Activated T-cell treated with anti-CD3 and anti-CD28 coated beads, Interleukin-2, amount 50 U/mL, for 72 hours (primary cell): ENCODE measurements at places on chromosomes 3 and 15. TPM values are rescaled to one million over a fixed set of nuclear protein-coding genes. Genes with fewer than 3 reads are reported as not detected.
A peak's percentile ranks its signal among the peaks of the same experiment; 100 is the strongest.

GRCh38 chr15:91603384-91604080 is 250.0 kb upstream of the SLCO3A1 start:
- DNase-seq: no peak

- DNase-seq: no peak
Observed at GRCh38 chr3:27310688-27311087, 58.5 kb downstream of the NEK10 start.

DNA sequence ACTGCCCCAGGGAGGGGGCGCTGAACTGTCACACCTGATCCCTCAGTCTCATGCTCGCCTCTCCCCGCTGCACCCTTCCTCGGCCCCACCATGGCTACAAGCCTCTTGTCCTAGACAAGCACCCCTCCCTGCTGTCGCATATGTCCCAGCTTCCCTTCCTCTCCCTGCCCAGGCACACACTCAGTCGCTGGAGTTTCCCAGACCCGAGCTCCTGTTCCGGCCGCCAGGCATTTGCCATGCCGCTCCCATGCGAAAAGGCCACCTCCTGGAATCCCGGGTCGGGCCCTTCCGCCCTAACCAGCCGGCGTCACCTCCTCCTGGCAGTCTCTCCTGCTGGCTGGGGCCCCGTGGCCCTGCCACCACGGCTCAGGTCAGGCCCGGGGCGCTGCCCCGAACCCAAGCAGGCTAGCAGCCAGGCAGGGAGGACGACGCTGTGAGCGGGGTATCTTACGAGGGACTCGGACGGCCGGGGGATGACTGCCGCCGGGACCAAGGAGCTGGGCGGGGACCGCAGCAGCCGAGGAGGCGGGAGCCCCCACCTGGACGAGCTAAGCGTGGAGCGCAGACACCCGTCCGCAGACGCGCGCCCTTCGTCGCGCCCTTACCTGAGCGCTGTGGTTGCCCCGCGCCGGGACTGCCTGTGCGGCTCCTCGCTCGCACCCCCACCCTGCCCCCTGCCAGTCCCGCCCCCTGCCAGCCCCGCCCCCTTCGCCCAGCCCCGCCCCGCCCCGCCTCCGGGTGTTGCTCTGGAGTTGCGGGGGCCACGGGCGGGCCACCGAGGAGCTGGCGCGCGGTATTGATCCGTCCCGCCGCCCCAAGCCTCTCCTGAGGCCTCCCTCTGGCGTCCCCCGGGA is at the start of gene ALS2CL:
ALS2CL (minus strand) TSS at position 642 of the 854 bp plus-strand sequence. CDS start 4,239 bp downstream, outside the sequence.
- DNase-seq: peak; percentile 68

GRCh38 chr3:117054556-117054955 is 345.0 kb downstream of the TUSC7 start:
- no peak for DNase-seq

GRCh38 chr15:48992545-48992944 is 28.8 kb upstream of the SHC4 start:
- DNase-seq: no peak

DNA sequence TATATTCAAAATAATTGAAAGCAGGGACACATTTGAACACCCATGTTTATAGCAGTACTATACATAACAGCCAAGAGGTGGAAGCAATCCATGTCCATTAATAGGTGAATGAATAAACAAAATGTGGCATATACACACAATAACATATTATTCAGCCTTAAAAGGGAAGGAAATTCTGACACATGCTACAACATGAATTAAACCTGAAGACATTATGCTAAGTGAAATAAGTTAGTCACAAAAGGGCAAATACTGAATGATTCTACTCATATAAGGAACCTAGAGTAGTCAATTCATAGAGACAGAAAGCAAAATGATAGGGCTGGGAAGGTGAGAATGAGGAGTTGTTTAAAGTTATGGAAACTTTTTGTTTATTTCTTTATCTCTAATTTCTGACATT is 40.9 kb downstream of the SNTN start:
- no peak for DNase-seq

DNA sequence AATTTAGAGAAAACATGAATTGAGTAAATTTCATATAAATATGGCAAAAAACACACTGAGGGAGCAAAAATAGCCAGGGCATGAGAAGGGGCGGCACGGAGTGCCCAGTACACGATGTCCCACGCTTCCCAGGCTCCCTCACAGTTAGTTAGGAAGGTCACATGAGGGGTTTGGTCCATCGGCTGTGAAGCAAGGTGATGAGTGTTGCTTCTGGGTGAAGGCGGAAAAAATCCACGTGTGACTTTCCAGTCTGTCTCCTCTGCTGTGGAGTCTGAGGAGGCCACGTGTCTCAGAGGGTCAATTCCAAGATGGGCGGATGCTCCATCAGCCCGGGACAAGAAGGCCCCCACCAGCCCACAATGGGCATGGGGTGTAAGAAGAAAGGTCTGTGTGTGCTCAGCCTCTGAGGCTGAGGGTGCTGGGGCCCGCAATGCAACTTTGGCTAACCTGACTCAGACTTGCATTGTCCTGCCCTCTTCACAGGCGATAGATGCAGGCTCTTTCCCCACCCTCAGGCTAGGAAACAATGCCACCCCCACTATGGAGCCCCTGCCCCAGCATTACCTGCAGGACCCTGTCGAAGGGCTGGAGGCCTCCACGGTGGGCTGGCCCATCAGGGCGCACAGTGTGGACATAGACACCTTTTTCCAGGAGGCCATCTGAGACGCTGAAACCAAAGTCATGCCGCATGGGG is 45.7 kb downstream of the GRIP2 start:
- DNase-seq: no peak

DNA sequence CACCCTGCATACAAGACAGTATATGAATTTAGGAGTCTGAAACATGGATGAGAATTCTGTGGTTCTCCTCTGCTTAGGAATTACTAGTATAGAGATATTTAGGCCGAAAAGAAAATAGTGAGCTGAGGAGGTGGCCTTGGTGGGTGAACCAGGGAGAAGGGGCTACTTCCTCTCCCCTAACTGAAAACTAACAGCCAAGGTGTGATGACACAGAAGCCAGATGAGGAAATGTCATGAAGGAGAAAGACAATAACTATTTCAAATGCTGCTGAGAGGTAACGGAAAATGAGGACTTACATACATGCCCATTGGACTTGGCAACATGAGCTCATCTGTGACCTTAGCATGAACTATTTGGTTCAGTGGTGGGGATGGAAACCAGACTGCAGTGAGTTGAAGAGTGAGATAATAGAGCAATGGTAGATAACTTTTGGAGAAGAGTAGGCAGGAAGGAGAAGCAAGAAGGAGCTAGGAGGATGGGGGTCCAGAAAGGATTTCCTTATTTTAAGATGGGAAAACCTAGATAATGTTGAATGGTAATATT is 114.4 kb upstream of the TSPAN3 start:
- DNase-seq: no peak

DNA sequence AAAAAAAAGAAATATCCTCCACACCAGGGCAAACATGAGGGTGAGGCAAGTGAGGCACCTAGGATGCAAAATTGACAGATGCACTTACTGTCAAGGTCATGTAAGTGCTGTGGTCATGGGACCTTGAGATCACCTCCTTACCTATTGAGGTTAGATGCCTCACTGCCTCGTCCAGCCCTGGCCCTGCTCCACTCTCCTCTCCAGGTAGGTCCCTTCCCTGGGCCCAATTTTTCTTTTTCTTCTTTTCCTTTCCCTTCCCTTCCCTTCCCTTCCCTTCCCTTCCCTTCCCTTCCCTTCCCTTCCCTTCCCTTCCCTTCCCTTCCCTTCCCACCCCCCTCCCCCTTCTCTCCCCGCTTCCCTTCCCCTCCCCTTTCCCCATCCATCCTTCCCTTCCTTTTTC is 71.1 kb upstream of the DLG1 start:
- no peak for DNase-seq

- no peak for DNase-seq
Observed at GRCh38 chr3:46867550-46867898, 4.3 kb upstream of the MYL3 start.

DNA sequence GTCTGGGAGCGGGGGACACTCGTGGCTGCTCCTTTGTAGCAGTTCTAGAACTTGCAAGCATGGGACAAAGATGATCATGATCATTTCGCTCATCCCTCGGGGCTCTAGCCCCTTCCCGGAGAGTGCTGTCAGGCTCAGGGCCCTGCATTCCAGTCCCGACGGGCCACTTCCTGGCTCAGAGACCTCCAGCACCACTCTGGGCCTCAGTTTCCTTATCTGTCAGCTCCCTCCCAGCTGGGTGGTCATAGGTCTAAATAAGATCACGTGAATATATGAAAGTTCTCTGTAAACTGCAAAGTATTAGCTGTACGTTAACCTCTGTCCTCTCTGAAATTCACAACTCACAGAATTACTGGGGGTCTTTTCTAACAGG is 52.8 kb upstream of the SLC6A11 start:
- no peak for DNase-seq

- no peak for DNase-seq
Observed at GRCh38 chr15:85759376-85759775, 35.3 kb downstream of the KLHL25 start.

GRCh38 chr15:40471105-40471807 is 472 bp downstream of the CHST14 start:
- peak; percentile 41 for DNase-seq

- DNase-seq: no peak
Observed at GRCh38 chr3:143977341-143978262, 6.0 kb downstream of the DIPK2A start.

- no peak for DNase-seq
Observed at GRCh38 chr15:71916834-71917233, 106.5 kb downstream of the NR2E3 start.

GRCh38 chr15:51093488-51093838 is 1.2 kb downstream of the TNFAIP8L3 start:
- DNase-seq: no peak

- DNase-seq: no peak
Observed at GRCh38 chr3:135731546-135731945, 234.0 kb upstream of the PPP2R3A start.

- DNase-seq: no peak
Observed at GRCh38 chr15:63236272-63236671, 41.1 kb upstream of the APH1B start.

GRCh38 chr3:113607219-113607596 is 74.9 kb downstream of the SIDT1 start:
- no peak for DNase-seq

GRCh38 chr3:116963802-116964201 is 254.2 kb downstream of the TUSC7 start:
- DNase-seq: no peak

DNA sequence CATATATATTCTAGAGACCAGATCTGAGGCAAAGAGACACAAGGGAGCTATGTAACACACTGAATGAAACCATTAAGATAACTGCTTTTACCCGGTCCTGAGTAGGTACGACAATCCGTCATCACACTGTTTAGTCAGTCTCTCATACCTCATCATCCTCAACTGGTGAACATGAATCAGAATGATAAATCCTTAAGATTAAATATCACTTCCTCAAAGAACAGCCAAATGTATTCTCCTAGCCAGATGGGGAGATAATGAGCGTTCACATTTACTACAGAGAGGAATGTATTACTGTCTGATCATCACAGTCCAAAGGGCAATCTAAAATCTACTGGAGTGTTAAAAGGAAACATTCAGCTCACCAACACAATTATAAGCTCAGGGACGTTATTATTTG is 319.4 kb upstream of the STAC start:
- no peak for DNase-seq

DNA sequence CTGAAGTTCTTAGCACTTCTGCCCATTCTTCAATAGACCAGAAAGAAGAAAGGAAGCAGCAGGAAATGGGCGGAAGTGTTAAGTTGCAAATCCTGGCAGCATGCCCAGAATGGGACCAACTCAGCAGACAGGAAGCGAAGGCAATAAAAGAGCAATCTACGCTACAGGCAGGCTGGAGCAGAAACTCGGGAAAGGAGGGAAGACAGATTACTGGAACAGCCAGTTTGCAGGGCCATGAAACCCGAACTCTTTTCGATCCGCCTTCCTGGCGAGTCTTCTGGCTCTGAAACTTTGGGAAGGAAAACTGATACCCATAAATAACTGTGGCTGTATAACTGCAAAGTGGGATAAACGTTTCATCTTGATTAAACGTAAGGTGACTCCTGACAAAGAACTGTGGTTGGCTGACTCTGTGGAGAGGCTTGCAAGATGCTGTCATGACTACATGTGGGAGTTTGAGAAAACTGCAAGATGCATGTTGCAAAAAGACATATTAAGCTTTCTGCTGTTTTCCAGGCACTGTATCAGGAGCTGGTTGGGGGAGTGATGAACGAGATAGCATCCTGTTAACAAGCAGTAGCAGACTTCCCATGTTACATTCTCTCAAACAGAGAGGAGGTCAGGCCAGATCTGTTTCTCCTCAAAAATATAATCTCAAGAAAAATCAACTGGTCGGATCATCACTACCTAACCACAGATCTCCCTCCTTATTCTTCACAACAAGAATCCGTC is 67.8 kb downstream of the FMN1 start:
- DNase-seq: peak; percentile 57

GRCh38 chr15:36757189-36757814 is 177.9 kb downstream of the CDIN1 start:
- peak; percentile 1 for DNase-seq

GRCh38 chr3:2937055-2937454 is 173.1 kb downstream of the IL5RA start:
- DNase-seq: no peak

DNA sequence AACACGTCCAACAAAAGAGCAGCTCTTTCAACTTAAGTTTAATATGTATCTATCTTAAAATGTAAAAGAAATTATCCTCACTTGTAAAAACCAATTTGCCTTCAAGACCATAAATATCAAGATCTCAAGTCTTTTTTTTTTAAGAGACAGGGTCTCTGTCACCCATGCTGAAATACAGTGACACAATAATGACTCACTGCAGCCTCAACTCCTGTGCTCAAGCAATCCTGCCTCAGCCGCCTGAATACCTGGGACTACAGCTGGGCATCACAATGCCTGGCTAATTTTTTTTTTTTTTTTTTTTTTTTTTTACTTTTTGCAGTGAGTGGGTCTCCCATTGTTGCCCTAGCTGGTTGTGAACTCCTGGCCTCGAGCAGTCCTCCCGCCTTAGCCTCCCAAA is 26.0 kb downstream of the ACAP2 start:
- DNase-seq: no peak

Gene DNAJB11
- total RNA-seq: 29.7 TPM

Gene PEX5L
- 0.31 TPM for total RNA-seq

Gene GOLGA8Q
- 1.0 TPM for total RNA-seq

Gene KBTBD13
- not detected for total RNA-seq

Gene COLQ
- total RNA-seq: 1.3 TPM

Gene STAB1
- total RNA-seq: 0.12 TPM

Gene CA12
- total RNA-seq: 2.4 TPM

Gene APEH
- 108 TPM for total RNA-seq

Gene SEMA5B
- not detected for total RNA-seq

Gene NR2E3
- total RNA-seq: not detected

Gene SCAANT1
- total RNA-seq: not detected

Gene ASB7
- 35.7 TPM for total RNA-seq

Gene LMOD3
- not detected for total RNA-seq

Gene ACTC1
- not detected for total RNA-seq
